ENCODE measurements at places on chromosomes 5 and 9.

DNA sequence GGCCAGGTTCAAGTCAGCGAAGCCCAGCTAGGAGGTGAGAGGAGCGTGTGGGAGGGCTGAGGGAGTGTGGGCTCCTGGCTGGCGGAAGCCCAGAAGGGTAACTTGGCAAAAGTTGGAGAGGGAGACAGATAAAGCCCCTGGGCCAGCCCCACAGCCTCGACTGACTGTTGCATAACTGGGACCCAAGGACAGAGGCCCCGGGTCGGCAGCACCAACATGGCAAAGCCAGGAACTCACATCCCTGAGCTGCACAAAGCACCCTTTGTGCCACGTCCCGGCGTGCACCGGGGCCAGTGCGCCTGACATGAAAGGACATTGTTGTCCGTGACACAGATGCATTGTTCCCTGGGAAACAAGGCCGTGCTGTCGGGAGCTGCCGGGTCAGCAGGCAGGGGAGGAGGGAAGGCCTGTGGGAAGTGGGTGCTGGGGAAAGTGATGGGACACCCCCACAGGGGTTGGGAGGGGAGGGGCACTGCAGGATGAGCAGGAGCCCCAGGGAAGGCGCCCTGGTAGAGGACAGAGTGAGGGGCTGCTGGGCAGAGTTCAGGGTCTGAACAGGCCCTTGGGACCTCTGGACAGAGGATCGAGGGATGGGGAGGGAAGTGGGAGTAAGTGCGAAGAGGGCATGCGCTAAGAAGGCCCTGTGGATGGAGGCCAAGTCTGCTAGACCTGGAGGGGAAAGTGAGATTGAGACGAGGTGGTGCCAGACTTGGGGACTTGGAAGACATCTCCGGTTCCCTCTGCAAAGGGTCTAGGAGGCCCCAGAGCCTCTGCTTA is 13.0 kb upstream of the DPM2 start:
- DNase-seq, result no peak

- DNase-seq, result no peak
Measured at GRCh38 chr9:9563817-9564216, 1049.0 kb downstream of the PTPRD start.

- no peak for DNase-seq
Measured at GRCh38 chr5:151110992-151111391, 30.2 kb upstream of the TNIP1 start.

DNA sequence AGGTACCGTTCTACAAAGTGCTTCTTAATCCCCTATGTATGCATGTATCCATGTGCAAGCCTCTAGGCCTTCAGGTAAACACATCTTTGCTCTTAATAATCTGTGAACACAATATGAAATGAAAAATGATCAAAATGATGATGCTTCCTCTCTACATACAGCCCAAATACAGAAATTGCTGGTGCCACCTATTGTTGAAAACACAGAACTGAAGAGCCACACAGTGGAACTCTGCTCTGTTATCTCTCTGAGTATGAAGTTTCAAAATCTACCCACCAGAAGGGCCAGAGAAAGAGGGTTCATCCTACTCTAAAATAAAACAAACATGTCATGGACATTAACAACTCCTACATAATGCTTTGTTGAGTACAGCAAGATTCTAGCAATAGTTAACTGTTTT is 71.3 kb downstream of the GLIS3 start:
- DNase-seq, result no peak

GRCh38 chr9:129383019-129383560 is 205.0 kb upstream of the IER5L start:
- no peak for DNase-seq

- no peak for DNase-seq
Measured at GRCh38 chr9:81410201-81410600, 279.1 kb downstream of the TLE1 start.

GRCh38 chr9:21711504-21711903 is 90.9 kb upstream of the MTAP start:
- no peak for DNase-seq

DNA sequence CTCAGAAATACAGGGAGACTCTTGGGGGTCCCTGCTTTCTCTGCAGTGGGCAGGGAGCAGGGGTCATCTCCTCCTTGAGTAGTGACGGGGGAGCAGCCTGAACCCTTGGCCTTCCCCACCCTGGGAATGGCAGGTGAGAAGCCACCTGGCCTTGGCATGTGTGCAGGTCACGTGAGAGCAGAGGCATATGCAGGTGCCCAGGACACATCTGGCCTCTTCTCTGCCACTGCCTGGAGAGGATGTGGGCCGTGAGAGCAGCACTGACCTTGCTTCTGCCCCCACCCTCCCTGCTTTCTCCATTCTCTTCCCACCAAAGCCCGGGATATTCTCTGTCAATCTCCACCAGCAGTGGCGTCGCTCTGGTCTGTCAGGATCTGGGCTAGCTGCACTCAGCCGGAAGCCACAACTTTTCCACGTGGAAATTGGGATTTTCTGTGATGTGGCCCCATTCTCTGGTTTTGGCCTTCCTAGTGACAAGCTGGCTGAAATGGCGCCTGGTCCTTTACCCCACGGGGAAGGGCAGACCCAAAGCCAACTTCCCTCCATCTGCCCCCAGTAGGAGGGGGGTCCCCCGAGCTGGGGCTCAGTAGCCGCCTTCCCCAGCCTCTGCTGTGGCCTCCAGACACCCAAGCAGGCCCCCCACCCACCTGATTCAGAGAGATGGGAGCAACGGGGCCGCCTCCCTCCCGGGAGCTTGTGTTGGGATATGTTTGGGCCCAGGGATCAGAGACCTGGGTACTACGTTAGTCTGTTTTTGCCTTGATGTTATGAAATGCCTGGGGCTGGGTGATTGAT is 70.4 kb upstream of the FCN1 start:
- DNase-seq, result no peak

DNA sequence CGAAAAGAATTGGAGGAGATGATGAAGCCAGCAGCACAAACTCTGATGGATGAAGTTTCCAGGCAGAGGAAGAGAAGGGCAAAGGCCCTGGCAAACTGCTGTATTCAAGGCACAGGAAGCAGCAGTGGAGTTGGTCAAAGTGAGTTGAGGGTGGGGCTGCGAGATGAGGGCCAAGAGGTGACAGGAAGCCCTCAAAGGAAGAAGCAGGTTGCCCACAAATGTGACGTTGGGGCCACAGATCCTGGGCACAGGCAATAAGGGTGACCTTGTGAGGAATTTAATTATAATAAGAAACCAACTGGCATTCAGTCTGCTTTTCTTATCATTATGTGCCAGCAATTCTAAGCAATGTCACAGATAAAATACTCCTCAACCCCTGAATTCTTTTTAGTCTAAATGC is 261.8 kb downstream of the CTNND2 start:
- DNase-seq, result no peak

GRCh38 chr5:40687321-40687720 is 7.6 kb downstream of the PTGER4 start:
- DNase-seq, result no peak

- DNase-seq, result peak; percentile 26
Measured at GRCh38 chr9:134099123-134099761, 31.4 kb upstream of the BRD3 start.

GRCh38 chr5:32307769-32308194 is 5.0 kb downstream of the MTMR12 start:
- no peak for DNase-seq

- DNase-seq, result no peak
Measured at GRCh38 chr9:114694719-114695269, 12.8 kb upstream of the TEX48 start.

DNA sequence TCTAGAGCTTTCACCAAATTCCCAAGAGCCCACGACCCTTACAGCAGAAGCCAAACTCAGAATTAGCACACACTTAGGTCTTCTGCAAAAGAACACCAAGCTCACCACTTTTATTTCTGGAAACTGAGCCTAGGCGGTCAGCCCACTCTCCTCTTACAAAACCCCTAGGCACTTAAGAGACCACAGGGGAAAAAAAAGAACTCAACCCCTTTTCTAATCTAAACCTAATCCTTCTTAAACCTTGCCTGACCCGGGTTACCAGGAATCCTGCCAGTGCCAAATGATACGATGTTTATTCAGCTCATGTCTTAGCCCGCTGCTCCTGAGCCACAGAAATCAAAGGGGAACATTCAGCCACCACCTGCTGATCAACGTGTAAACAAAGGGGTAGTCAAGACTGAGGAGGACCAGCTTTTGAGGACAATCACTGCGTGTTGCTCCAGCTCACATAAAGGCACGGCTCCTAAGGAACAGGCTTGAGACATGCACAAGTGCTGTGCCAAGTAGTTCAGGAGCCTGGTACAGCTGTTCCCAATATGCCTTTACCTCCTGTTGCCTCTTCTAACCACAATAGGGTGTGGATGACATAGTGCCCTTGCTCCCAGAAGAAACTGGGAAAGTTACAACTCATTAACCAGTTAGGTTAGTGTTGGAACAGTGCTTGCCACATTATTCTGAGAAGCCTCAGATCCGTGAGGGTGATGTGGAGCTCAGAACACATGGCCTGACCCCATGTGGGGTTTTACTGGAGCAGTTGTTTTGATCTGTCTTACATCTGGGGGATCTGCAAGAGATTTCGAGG is 49.3 kb downstream of the ZFAND5 start:
- no peak for DNase-seq

- no peak for DNase-seq
Measured at GRCh38 chr9:7177383-7177782, 419.6 kb downstream of the KDM4C start.

DNA sequence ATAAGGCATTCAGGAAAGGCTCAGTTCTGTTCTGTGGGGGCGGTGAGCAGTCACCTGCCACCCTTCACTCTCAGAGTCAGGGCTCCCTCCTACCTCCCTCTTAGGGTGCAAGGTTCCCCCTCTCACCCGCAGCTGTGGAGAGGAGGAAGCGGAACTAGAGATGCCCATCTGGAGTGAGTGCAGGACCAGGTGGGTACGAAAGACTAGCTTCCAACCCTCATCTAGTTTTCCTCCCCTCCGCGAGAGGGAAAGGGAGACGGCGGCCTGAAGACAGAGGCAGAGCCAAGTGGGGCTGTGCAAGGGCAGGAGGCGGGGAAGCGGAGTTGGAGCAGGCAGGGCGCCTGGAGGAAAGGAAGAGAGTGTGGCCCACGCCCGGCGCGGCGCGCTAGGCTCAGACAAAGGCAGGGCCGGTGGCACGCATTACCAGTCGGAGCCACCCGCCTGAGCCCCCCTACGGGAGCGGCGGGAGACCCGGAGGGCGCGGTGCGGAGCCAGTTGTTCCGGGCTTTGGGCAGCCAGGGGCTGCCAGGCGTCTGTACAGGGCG is 7.3 kb downstream of the PRR7 start:
- DNase-seq, result no peak

DNA sequence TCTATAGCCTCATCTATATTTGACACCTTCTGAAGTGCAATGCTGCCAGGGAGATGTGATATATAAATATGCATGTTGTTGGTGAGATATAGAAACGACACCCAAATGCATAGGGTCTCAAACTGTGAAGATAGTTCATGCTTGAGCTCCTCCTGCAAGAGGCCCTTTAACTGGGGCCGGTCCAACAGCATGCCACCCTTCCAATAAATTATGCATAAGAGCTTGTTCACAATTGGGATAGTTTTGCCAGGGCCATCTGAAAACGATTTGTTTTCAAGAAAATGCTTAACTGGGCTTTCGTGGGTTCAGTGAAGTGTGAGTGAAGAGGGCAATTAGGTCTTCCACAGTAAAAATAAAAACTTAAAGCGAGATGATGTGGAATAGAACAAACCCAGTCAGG is 424.2 kb upstream of the WWC1 start:
- no peak for DNase-seq

- DNase-seq, result no peak
Measured at GRCh38 chr5:72845889-72846288, 29.4 kb downstream of the TNPO1 start.

DNA sequence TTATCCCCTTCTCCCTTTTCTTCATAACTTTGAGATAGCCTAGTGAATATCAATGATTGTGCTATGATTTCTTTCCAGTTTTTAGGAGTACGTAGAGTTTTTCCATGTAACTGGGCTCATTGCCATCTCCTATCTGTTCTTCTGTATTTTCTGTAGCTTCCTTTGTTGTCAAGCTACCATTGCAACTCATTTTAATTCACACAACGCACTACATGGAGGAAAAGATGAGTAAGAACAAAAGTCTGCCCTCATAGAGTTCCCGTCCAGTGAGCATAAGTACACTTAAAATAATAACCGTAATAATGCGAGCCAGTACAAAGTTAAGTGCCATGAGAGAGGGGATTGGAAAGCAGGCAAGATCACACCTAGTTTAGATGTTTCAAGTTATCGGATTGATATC is 177.7 kb downstream of the PAM start:
- DNase-seq, result no peak

DNA sequence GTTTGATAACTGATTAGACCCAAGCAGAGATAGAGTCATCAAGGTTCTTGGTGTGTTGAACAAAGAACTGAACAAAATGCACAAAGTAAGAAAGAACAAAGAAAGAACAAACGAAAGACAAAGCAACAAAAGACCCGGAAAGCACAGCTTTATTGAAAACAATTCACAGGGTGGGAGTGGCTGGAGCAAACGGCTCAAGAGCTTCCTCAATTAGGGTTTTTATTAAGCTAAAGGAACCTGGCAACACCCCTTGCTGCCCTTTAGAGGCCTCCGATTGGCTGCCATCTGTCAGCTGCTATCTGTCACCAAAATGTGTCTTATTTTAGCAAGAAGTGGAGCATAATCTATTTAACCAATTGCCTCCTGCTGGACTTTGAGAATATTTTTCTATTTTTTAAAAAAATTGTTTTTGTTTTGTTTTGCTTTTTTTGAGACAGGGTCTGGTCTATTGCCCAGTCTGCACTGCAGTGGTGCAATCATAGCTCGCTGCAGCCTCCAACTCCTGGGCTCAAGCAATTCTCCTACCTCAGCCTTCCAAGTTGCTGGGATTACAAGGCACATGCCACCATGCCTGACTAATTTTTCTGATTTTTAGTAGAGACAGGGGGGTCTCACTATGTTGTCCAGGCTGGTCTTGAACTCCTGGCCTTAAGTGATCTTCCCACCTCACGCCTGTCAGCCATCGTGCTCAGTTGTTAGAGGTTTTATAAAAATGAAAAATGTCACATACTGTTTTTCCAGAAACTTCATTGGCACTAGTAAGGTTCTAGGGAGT is 7.7 kb upstream of the ABO start:
- DNase-seq, result no peak

GRCh38 chr9:97480749-97481148 is 20.7 kb upstream of the TMOD1 start:
- no peak for DNase-seq

- DNase-seq, result no peak
Measured at GRCh38 chr5:105817416-105817815, 1853.3 kb downstream of the EFNA5 start.
